GM12864 (cell line): ENCODE measurements at places on chromosomes 4 and X.

GRCh38 chr4:146292508-146292907 lies 78.2 kb downstream of the REELD1 start:
- no peak for DNase-seq

DNA sequence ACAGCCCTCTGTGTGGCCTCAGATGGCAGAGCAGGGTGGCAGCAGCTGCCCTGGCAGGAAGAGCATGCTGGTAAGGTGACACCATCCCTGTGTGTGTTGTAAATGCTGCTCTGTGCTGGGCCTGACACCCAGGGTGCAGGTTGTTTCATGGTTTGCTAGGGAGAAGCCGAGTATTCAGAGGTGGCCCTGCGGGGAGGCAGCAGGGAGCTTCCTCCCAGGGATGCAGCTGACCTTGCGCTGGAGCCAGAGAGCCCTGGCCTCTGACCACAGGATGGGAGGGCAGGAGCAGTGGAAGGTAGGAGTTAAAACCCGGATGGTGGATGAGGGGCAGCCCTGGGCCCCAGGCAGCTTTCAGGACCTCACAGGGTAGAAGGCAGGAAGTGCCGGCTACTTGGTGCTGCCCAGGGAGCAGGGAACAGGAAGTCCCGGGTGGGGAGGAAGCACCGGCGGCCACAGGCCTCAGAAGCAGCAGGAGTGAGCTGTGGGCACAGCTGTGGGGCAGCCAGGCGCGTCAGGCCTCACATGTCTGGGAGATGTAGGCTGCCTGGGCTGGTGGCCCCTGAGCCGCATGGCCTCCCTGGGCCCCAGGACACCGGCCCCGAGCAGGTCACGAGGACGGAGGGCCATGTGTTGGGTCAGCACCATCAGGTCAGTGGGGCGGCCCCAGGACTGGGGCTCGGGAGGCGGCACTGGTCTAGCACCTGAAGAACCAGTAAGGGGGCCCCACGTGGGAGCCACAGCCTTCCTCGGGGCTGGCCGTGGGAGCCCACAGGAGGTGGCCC lies 19.1 kb downstream of the SH3BP2 start:
- no peak for DNase-seq

DNA sequence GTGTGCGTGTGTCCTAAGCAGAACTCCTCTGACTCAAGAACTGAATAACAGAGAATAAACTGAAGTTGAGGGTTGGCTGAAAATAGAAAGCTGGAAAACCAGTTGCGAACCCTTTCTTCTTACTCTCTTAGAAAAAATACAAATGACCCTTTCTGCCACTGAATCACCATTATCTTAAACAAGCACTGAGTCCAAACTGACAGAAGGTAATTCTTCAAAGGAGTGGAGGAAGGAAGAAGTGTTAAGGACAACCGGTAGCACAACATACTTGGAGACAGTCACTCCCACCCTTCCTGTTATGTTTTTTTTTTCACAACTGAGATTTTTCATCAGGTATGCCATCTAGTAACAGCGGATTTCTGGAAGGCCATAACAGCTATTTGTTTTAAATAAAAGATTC lies 38.1 kb downstream of the HELQ start:
- no peak for DNase-seq

- DNase-seq, result no peak
Observed at GRCh38 chr4:41452484-41453225, 85.3 kb upstream of the LIMCH1 start.

DNA sequence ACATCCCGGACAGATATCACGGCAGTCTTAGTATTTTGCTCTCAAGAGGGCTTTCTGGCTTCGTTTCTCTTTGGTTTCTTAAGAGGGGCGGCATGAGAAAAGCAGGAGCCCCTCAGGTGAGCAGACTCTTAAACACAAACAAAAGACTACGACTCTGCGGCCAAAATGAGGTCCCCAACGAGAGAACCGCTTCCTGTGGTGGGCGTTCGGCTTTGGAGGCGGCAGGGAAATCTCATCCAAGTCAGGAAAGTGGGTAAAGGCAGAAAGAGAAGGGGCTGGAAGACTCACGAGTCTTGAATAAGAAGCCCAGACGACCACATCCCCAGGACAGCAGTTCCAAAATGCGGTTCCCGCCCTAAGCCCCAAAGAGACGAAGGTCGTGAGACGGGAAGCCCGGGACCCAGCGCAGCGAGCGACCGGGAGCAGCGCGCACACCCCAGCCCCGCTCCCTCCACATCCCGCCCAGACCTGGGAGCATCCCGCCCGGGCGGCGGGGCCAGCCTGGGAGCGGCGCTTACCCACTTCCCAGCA lies 409 bp downstream of the UGDH start:
- DNase-seq, result no peak

GRCh38 chr4:10204401-10205058 lies 87.9 kb upstream of the WDR1 start:
- DNase-seq, result no peak

DNA sequence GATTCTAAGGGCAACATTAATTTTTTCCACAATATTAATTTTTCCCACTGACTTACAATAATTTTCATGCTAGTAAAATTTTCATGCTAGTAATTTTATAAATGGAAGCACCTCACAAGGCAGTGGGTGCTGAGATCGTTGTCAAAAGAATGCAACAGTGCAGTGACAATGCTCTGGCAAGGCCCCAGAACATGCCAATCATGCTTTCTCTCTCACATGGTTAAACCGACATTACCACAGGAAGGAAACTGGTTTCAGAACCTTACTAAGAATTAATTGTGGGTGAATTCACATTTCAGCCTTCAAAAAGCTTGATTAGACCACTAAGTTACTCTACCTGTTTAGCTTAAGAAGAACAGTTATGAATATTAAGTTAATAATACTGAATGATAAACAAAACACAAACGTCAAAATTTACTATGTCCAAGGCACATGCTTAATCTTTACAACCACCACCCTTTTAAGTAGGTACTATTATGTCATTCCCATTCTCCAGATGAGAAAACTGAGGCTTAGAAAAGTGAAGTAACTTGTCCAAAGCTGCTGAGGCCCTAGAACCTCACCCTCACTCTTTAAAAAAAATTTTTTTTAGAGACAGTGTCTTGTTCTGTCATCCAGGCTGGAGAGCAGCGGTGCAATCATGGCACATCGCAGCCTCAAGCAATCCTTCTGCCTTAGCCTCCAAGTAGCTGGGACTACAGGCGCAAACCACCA lies 10.0 kb upstream of the OPHN1 start:
- no peak for DNase-seq

GRCh38 chr4:162838671-162839070 lies 328.0 kb downstream of the NAF1 start:
- DNase-seq, result no peak

GRCh38 chr4:125808570-125808969 lies 493.8 kb downstream of the FAT4 start:
- no peak for DNase-seq

GRCh38 chrX:15860921-15861320 lies 6.3 kb upstream of the AP1S2 start:
- DNase-seq, result no peak

DNA sequence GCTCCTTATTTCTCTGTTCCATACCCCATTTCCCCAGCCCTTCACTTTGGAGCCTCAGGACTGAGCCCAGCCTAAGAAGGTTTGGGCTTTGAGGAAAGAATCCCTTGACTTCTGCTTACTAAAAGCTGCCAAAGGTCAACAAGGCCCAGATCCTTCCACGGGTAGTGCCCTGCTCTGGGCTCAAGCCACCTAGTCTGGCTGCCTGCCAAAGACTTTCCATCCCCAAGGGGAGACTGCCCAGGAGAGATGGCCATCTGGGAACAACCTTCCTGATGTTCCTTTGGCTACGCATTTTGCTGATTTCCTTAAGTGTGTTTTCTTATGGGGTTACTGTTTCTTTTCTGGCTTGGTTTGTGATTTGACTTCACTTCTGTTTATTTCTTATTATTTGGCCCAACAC lies 49.8 kb upstream of the NDP start:
- no peak for DNase-seq

GRCh38 chr4:68183417-68183816 lies 53.7 kb upstream of the TMPRSS11F start:
- no peak for DNase-seq

- DNase-seq, result no peak
Observed at GRCh38 chr4:145319751-145320150, 139.4 kb upstream of the OTUD4 start.

- DNase-seq, result no peak
Observed at GRCh38 chr4:184359888-184360287, 114.5 kb downstream of the IRF2 start.

DNA sequence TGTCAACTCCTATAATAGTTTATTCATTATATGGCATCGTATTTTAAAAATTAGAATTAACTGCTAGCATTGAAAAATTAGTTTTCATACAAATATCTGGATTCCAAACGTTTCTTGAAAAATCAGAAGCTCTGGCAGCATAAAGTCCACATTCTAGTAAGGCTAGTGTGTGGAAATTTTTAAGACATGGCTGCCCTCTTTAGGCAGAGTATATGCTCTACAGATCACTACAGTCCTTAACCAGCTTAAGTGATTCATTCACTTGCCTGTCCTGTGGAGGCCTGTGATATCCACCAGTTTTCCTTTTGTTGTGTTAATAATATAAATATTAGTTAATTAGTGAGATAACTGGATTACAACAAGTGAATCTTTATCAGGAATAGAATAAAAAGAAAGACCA lies 287.2 kb downstream of the OPHN1 start:
- DNase-seq, result no peak

DNA sequence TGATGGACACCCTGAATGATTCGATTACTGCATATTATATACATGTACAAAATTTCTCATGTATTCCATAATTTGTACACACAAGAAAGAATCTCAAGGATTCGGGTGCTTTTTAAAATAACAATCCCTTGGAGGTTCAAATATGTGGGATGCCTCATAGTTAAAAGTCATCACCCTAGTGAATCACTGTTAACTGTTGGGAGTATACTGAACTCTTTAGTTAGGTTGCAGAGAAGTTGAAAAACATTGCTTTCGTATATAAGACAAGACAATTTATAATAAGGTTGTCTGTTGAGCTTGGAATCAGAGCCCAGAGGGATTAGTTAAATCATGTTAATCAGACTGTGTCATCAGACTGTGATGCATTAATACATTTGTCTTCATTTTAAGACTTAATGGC lies 15.6 kb downstream of the DCK start:
- DNase-seq, result no peak

- no peak for DNase-seq
Observed at GRCh38 chr4:181193131-181193930, 1049.9 kb upstream of the TENM3 start.

DNA sequence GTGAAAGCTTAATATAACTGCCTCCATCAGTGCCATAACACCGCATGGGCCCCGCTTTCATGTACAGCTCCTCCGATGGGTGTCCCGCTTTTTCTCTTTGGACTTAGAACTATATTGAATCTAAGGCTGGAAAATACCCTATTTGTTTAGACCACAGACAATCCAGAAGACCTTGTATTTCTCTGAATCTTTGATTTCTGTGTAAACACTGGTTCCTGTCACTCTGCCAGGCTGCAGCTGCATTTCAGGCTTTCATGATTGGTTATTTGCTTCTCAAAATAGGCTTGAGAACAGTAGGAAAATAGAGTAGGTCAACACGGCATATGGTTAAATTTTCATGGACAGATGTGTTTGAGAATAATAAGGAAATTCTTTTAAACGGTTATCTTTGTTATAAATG lies 80.0 kb downstream of the NWD2 start:
- no peak for DNase-seq

GRCh38 chrX:130172127-130172845 lies 524 bp downstream of the RAB33A start:
- no peak for DNase-seq

GRCh38 chrX:138001226-138001625 lies 435.3 kb downstream of the ZIC3 start:
- DNase-seq, result no peak

- DNase-seq, result no peak
Observed at GRCh38 chrX:147953976-147954375, 27.2 kb upstream of the FMR1NB start.
